ENCODE measurements at places on chromosomes 16 and 17. TPM values are rescaled to one million over a fixed set of nuclear protein-coding genes. Genes with fewer than 3 reads are reported as not detected.

The CSF3 gene
- total RNA-seq, result not detected

The SGF29 gene
- 18.8 TPM for total RNA-seq

The SULT1A4 gene
- 4.7 TPM for total RNA-seq

The CACNG5 gene
- total RNA-seq, result not detected

The CCL8 gene
- 1.2 TPM for total RNA-seq

The HOXB8 gene
- not detected for total RNA-seq

The SPPL2C gene
- not detected for total RNA-seq
